ENCODE measurements at places on chromosomes 12 and 14. TPM values are rescaled to one million over a fixed set of nuclear protein-coding genes. Genes with fewer than 3 reads are reported as not detected.

NPAS3 gene
- total RNA-seq: 1.1 TPM

DNA sequence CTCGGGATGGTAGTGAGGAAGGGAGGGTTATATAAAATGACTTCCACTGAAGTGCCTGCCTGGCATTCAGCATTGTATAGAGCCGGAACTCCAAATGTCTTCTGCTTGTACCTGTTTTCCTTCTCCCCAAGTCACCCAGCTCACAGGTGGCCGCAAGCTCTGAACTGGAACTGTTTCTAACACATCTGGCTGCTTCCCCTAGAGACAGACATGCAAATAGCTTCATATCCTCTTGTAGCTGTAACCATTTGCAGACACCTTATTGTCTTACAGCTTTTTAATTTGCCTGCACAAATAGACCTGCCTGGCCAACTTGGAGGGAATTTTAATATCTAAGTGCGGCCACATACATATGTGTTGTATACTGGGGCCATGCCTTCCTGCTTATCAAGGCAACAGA, 126.0 kb downstream of the CHST11 start:
- no peak for DNase-seq

DNA sequence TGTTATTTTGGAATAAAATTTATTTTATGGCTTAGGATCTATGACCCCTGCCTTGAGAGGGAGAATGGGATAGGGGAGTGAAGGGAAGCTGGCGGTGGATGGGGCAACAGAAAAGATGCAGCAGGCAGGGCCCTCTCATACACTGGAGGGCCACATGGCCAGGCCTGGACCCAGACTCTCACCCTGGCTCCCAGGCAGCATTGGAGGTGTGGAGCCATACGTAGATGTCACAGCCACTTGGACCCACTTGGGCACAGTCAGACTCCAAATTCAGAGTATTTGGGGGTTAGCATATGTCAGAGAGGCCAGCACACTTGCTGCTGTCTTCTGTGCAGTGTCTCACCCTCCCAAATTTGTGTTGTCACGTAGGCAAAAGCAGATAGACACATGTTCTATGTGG, 6.5 kb downstream of the NAB2 start:
- no peak for DNase-seq

GRCh38 chr12:77816196-77816595, 14.5 kb upstream of the NAV3 start:
- no peak for DNase-seq

- DNase-seq: peak; percentile 33
These were observed 33.1 kb downstream of the CMKLR1 start for GRCh38 chr12:108305991-108306501.

DNA sequence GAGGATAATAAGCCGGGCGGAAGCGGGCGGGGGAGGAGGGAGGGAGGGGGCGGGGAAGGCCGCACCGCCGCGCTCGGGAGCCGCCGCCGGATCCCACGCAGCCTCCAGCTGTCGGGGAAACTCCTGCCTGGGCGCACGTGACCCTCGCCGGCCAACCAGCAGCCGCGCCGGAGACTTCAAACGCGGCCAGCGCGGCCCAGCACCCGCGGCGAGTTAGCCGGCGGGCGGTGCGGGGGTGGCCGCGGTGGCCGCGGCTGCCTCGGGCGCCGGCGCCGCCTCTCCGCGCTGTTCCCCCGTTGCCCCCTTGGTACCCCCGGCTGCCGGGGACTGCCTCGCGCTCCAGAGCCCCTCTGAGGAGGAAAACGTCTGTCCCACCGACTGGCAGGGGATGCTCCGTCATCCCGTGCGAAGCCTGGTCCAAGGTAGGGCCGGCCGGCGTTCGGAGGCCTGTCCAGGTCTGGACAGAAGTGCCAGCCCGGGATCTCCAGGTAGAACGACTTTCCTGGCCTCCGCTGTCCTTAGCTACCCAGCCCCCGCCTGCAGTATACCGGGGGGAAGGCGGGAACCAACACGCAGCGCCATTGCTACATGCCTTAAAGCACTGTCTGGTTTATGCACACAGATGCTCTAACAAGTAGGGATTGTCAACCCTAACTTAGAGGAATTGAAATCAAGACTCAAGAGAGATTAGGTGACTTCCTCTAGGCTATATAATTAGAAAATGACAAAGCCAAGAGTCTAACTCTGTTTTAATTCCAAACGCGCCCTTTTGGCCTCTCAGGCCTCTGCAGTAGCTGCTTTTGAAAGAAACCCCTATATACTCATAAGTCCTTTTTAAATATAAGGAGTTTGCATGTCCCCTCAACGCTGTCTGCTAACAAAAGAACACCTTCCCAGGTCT, at the start of gene YAF2:
Gene YAF2, minus strand, starts transcription at position 9 of the 901 bp plus-strand sequence. CDS start 68 bp downstream, outside the sequence.
- peak; percentile 45 for DNase-seq

KRT71 gene
- total RNA-seq: not detected

DNA sequence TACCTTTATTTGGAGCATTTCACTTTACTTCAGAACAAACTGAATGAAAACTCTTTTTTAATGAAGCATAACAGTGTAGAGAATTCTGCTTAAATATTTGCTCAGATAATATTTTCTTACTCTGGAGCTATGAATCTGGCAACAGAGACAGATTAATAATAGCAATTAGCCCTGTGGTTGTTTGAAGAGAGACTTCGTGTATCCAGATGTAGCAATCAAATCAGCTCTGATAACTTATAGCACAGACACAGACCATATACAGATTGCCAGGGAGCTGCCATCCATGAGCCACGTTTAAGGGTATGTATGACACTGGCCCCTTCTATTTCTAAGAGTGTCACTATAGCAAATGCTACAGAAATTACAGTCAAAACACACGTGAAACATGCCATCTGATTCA, 146.6 kb downstream of the EXOC5 start:
- no peak for DNase-seq

SYNE3 gene
- total RNA-seq: 29.5 TPM

- no peak for DNase-seq
These were observed 496.0 kb downstream of the SLC6A15 start for GRCh38 chr12:84416626-84417025.

GRCh38 chr12:124477107-124477915, 90.1 kb downstream of the NCOR2 start:
- DNase-seq: no peak

Measured in thoracic aorta (tissue), 2 donors.